Activated CD4-positive, alpha-beta T cell treated with anti-CD3 and anti-CD28 coated beads, Interleukin-2, Interleukin-6, amounts not matched to agents 100 ng/mL and 50 ng/mL, durations not matched to agents 16 hours and 8 hours (primary cell): ENCODE measurements at places on chromosomes 3 and 15.
A peak's percentile ranks its signal among the peaks of the same experiment; 100 is the strongest.

DNA sequence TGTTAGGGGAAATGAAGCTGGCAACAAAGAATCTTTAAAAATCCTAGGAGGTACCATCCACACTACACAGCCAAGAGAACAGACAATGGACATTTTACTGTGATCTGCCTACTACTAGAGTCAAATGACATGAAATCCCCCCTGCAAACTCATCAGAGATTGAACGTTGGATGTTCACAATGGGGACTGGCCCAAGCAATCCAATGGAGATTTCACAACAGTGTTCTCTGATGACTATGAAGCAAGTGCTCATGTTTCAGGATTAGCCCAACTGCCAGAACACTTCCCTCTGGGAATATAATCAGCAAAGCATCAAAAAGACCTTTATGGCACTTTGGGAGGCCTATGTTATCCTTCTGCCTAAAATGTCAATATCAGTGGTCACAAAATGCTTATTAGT lies 97.8 kb downstream of the IGSF11 start:
- DNase-seq: no peak

DNA sequence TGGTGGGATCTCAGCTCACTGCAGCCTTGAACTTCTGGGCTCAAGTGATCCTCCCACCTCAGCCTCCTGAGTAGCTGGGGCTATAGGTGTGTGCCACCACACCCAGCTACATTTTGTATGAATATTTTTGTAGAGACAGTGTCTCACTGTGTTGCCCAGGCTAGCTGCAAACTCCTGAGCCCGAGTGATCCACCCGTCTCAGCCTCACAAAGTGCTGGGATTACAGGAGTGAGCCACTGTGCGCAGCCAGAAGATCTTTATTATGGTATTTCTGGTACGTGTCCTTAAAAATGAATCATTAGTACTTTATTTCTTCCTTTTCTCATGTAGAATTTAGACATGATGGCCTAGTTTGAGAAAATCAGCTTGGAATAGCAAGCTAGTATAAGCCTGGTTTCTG lies 153.3 kb downstream of the BCHE start:
- DNase-seq: no peak

DNA sequence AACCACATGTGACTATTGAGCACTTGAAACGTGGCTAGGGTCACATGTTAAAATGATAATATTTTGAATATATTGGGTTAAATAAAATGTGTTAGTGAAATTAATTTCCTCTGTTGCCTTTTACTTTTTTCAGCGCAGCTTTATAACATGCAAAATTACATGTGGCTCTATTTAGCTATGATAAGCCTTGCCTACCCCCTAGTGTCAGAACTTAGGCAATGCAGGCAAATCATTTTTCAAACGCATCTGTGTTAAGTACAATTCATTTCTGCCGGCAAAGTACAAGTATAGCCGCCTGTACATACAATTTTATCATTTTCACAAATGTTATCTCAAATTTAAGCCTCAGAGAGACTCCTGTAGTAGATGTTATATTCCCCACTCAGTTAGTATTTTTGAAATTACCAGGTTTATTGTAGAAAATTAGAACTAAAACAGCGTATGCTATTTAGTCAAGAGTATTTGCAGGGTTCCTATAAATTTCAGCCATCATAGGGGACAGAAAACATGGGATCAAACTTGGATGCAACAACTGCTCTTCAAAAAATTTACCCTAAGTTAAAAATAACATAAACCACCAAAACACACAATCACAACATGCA lies 56.1 kb downstream of the TAFA4 start:
- peak; percentile 69 for DNase-seq

GRCh38 chr3:32709346-32709745 lies 24.4 kb downstream of the CNOT10 start:
- DNase-seq: no peak

DNA sequence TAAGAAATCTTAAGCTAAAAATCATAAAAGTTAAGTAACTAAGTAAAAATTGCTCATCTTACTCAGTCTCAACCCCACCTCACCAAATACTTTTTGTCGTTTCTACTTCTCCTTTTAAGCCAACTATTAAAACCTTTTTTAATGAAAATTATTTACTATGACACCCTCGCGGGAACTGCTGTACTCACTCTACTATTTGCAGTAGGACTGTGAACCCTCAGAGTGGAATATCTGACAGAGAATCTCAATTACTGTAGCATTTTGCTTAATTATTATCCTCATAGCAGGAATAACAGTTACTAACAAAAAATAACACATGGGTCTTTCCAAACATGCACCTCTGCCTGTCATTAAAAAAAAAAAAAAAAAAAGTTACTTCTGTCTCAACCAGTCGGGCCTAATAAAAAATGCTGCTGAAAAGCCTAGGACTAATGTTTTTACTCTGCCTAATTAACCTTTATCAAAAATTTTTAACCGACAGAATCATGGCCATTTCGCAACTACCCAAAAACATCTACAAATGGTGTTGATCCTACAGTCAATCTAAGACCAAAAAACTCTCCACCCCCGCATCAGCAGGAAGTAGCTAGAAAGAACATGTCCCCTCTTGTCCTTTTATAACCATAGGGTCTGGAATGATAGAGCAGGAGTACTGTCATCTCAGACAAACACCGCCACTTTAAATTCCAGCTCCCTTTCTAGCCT lies 10.2 kb downstream of the ALDH1L1 start:
- no peak for DNase-seq

DNA sequence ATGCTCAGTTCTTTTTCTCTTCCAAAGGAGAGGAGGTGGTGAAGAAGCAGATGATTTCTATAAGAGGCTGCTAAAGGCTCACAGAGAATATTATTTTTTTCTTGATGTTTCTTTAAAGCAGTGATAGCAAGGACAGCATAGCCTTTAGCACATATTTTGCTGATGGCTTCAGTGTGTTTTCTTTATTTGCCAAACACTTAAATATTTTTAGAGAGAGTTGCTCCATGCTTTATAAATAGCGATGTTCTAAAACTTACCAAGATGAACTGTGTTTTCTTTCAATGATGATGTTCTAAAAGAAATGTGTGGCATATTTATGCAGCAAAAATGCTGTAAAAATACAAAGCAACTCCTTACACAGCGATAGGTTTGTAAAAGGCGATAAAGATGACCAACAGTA lies 11.8 kb upstream of the KCNAB1 start:
- DNase-seq: no peak

GRCh38 chr3:31116651-31117050 lies 222.2 kb upstream of the GADL1 start:
- no peak for DNase-seq

GRCh38 chr3:170355738-170356595 lies 1.5 kb upstream of the SKIL start:
- DNase-seq: peak; percentile 38

GRCh38 chr3:163384383-163384782 lies 1693.9 kb downstream of the SI start:
- no peak for DNase-seq

DNA sequence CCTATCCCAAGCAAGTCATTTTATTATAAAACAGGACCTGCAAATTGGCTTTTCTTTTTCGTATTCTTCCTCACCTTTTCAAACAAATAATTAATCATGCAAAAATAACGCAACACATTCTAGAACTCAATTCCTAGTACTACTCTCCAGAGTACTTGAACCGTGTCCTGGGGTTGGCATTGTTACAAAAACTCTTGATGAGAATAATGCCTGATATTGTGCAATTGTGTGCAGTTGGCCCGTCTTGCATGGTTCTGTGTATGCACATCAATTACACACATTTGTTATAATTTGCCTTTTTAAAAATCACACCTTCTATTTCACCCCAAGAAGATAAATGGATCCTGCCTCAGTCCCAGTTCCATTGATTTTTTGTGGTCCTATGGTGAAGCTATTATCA lies 205.4 kb downstream of the EPHB1 start:
- no peak for DNase-seq

- DNase-seq: no peak
Observed at GRCh38 chr3:193797566-193797965, 204.6 kb downstream of the OPA1 start.

DNA sequence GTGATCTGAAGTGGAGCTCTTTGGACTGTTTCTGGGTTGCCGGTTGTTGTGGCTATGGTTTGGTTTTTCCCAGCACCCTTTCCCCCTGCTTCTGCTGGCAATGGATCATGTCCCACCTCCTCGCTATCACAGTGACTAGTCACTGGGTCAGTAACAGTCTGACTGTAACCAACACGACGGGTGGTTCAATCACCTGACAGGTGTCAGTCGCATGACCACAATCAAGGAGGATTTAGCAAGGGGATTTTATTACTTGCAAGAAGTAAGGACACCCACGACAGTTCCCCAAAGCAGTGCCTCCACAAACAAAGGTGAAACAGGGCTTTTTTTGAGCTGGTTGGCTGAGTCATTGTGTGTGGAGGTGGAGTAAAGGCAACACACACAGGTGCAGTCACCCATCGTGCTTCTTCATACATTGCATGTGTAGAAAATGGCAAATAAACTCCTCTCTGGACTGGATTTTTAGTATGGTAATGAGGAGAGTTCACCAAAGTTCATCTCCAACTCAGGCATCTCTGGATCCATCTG lies 58.8 kb upstream of the FAM3D start:
- DNase-seq: no peak

DNA sequence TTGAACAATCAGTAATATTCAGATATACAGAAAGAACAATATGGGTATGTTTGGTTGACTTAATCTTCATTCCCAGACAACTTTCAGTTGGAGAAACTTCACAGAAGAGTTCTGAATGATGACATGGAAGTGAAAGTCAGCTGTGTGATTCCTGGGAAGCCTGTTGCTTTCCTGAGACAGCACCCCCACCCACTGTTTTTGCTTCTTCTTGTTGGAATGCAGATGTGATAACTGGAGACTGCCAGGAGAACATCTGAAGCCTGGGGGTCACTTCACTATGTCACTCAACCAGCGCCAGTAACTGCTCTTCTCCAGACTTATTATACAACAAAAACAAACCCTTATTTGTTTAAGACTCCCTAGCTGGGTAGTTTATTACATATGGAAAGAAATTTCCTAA lies 599.4 kb downstream of the ZIC1 start:
- DNase-seq: no peak

- DNase-seq: no peak
Observed at GRCh38 chr15:74337146-74337545, 30.3 kb downstream of the CYP11A1 start.

GRCh38 chr3:36075491-36075890 lies 304.8 kb upstream of the STAC start:
- no peak for DNase-seq

DNA sequence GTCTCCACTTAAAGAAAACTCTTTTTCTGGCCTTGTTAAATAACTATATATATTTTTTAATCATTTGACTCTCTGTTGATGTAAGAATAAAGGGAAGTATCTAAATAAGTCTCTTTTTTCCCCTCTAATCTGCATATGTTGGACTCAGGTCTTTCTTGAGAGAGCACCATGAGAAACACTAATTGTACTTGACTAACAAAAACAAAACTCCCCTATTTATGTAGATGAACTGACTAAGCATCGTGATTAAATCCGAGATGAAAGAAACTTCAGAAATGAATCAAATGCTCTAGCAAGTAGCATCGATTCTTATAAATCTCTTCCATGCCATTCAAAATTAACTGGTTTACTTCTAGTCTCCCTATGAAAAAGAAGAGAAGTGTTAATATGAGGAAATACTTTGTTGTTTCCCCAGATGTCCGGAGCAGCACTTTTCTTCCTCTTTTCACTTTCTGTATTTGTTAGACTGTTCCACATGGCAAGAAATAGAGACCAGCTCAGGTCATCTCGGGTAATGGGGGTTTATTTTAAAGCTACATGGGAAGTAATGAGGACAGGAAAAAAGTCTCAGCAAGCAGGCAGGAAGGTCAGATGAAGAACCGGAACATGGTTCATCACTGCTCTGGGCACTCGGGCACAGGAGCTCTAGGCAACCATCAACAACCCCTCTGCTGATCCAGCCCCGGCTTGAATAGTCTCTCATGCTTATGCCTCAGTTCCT lies 288.3 kb downstream of the CNTN6 start:
- peak; percentile 24 for DNase-seq

DNA sequence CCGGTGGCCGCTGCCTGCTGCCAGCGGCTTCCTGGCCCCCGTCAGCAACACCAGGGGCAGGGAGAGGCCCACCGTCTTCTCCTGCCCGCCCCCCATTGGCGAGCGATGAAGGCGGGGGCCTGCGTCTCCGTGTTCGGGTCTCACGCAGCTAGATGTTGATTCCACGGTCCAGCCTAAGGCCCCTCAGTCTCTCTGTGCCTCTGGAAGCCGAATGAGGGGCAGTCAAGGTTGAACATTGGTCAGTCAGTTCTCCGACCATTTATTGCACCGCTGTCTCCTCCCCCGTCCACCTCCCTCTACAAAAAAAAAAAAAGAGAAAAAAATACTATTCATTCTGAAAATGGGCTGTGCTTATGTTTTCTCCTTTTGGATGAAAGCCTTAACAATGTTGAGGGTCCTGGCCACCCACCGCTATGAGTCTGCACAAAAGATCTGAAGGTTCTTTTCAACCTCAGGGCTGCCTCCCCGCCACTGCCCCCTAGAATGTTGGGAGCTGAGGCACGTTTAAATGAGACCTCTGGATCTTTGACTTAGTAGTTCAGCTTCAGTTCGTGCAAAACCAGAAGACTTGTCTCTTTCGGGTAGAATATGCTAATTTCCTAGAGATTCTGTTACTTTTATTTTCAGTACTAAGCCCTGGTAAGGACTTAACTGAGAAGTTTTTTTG lies 736 bp downstream of the IREB2 start:
- DNase-seq: peak; percentile 36

DNA sequence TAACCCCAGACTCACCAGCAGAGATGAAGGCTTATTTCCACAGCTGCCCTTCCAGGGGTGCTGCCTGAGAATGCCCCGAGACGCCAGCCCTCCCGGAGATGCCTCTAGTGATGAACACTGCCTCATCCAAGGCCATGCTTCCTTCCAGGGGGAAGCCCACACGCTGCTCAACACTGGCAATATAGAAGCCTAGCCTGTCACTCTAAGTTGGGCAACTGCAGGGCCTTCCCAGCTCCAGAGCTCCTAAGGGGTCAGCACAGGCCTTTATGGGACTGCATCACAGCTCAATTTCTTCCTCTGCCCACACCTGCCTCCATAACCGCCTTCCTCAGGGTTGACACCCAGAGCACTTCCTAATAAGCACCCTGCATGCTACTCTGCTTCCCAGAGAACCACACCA lies 217.7 kb downstream of the ABHD5 start:
- no peak for DNase-seq

GRCh38 chr3:154188846-154189245 lies 67.7 kb downstream of the ARHGEF26 start:
- DNase-seq: no peak

DNA sequence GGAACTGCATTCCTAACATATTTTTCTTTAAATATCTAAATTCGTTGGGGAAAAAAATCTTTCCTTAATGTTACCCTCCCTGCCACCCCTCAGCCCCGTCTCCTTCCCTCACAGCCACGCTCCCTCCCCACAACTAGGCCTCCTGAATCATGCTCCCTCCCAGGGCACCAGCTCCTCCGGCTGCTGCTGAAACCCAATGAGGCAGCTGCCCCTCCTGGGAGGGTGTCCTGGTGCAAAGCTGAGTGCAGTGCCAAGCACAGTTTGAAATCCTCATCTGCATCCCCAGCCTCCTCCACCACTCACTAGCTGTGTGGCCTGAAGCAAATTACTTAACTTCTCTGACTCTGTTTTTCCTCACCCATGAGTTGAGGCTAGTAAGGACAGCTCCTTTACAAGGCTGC lies 2.7 kb upstream of the NR2E3 start:
- DNase-seq: no peak

- no peak for DNase-seq
Observed at GRCh38 chr15:70198441-70199123, 100.9 kb upstream of the TLE3 start.
